ENCODE measurements at places on chromosomes 4 and X.

GRCh38 chrX:73213734-73214425 lies 771 bp downstream of the NAP1L2 start:
- DNase-seq: no peak

DNA sequence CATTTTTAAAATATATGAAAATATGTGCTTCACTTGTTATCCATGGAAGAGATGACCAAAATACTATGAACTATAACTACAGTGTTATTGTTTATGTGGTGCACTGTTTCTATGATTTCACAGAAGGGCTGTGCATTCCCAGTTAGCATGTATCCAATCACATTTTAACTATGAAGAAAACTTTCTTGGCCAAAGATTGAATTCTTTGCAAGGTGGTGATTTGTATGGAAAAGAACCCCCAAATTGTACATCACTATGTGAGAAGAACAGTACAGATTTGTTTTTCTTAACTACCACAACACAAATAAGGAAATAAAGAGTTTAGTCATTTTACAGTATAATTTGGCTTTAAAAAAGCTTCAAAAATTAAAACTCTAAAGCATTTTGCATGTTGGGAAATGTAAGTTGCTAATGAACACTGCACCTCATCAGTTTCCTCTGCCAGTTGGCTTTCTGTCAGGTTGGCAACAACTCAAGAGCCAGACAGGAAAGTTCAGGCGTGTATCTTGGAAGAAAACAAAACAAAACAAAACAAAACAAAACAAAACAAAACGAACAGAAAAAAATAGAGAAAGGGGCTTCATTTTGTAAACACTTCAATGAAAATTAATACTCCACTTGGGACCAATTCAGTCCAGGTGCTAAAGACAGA lies 237.0 kb downstream of the SCFD2 start:
- DNase-seq: no peak

DNA sequence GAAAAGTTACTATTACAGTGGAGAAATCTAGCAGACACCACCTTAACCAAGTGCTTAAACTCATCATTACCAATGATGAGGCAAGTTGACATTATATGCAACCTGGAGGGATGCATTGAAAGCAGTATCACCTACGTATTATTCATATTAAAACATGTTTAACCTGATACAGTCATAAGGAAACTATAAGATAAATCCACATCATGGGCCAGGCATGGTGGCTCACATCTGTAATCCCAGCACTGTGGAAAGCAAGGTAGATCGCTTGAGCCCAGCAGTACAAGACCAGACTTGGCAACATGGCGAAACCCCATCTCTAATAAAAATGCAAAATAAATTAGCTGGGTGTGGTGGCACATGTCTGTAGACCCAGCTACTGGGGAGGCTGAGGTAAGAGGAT lies 22.3 kb upstream of the INTU start:
- DNase-seq: no peak

DNA sequence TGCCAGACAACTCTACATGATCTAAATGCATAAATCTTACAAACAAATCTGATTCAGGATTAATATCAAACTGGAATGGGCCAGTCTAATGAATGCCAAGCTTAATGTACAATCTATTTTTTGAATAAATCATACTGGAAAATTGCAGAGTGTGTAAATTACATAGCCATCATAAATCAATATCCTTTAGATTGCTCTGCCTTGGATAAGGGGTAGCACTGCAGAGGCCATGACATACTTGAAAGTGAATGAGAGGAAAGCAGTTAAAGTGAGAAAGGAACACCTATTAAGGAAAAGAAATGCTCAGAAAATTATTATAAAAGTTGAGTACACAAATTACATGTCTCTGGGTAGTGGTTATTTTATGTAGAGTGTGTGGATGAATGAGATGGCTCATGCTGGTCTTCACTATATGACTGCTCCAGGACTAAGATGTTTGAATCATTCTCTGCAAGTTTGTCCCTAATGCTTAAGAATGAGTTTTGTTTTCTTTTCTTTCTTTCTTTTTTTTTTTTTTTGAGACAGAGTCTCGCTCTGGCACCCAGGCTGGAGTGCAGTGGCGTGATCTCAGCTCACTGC lies 100.2 kb downstream of the ADGRL3 start:
- no peak for DNase-seq

- no peak for DNase-seq
Measured at GRCh38 chrX:332496-332860, 13.9 kb upstream of the GTPBP6 start.

GRCh38 chr4:149029056-149029651 lies 586.9 kb upstream of the NR3C2 start:
- DNase-seq: no peak

GRCh38 chr4:8383016-8383415 lies 57.5 kb downstream of the ACOX3 start:
- no peak for DNase-seq

DNA sequence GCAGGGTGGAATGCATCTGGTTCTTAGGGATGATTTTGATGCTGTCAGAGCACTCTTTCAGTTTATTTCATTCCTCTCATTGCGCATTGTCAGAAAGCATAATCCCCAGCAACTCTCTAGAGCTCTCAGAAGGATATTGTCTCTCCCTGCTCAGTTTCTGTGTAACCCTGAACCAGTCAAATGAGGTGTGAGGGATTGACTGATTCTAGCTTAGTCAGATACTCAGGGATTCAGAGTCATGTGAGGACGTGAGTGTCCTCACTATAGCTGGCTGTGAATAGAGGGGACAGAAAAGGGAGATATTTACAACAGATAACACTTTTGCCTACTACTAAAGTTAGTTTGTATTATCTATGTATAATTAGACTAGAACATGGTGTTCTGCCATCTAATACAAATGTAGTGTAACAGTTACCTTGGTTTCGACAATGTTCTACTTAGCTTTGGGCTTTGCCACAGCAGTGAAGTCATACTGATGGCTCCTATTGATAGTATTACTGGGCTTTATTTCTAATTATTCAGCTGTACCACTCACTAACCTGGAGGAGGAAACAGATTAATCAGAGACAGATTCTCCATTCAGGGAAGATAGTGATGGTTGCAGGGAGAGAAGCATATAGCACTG lies 19.5 kb downstream of the AP1AR start:
- no peak for DNase-seq

- DNase-seq: no peak
Measured at GRCh38 chrX:2159393-2159792, 341.4 kb downstream of the DHRSX start.

DNA sequence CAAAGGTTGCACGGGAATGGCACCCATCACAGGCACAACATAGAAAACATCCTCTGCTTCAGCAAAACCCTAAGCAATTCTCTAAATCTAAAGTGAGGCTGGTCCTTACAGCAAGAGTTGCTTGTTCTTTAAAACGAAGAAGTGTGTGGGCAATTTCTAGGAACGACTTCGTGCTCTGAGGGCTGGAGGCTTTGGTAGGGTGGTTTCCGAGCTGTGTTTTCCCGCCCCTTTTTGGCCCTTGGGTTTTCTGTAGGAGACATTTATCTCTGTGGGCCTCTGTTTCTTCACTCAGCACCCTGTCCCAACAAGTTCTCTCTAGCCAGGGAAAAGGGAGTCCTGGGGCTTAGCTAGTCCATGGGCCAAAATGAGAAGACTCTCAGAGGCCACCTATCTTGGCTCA lies 84.2 kb downstream of the SLC2A9 start:
- no peak for DNase-seq

DNA sequence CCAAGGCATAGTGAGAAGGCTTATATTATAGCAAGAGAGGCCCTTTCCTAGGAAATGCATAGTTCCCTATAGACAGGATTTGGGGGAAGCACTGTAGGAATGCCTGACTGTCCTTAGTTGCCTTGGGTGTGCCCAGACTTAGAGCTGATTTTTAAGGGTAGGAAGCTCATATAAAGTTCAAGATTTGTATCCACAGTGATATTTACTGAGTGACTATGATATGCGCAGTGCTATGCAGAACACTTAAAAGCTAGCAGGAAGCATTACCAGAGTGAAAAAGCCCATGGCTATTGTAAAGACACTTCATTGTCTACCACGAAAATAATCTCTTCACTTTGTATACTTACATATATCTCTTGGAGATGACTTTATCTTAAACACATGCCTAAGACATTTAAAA lies 50.1 kb upstream of the IL13RA1 start:
- no peak for DNase-seq

- DNase-seq: no peak
Measured at GRCh38 chr4:112277705-112278448, 7.8 kb downstream of the TIFA start.

DNA sequence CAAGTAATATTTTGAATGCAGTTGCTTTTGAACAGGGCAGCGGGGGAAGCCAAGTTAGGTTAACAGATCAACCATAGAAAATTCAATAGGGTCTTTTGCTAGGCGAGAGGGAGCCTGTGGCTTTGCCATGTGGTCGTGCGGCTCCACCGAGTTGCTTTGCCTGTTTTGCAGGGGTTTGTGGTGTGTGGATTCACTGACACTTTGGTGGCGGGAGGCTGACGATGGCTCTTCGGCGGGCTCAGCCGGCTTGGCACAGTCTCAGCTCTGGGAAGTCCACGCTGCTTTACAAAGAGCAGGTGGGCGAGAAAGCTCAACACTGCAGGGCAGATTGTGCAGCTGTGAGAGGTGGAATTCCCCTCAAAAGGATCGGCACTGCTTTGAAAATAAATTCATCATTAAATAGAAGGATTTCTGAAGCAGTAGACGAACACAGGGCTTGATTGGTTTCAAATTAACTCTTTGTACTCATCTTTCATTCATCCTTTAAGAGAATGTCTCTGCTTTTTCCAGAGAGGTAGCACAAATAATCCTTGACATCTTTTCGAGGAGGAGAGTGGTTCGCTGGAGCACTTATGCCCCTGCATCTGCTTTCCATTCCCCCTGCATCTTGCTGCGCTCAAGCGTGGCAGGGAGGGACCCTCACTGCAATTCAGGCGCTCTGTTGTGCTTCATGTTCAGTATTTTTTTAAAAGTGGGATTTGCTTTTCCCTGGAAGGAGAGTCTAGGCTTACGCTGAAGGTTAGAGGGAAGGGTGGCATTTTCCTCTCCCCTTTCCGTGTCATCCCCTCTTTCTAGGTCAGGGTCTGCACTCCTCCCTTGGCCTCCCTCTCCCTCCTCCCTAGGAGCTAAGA lies 201.8 kb upstream of the LEF1 start:
- peak; percentile 36 for DNase-seq

- no peak for DNase-seq
Measured at GRCh38 chr4:148166132-148166591, 276.1 kb downstream of the NR3C2 start.

GRCh38 chr4:148118633-148119032 lies 323.6 kb downstream of the NR3C2 start:
- no peak for DNase-seq

GRCh38 chr4:106116025-106116424 lies 200.0 kb downstream of the TBCK start:
- no peak for DNase-seq

DNA sequence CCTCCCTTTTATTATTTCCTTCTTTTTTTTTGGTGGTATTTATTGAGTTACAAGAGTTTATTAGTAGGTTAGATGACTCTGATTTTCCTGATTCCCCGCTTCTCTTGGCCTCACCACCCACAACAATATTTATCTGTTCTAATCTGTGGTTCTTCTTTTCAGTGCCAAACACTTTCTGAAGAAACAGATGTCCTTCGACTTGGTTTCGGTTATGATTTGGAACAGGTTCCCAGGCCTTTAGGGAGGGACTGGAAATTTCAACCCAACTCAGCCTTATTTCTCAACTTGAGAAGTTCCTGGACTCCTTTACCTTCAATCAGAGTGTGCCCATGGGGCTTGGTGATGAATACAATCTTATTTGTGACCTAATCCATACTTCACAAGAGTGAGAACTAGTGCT lies 108.1 kb downstream of the UCHL1 start:
- DNase-seq: no peak

- no peak for DNase-seq
Measured at GRCh38 chr4:168713253-168713652, 216.4 kb downstream of the PALLD start.

DNA sequence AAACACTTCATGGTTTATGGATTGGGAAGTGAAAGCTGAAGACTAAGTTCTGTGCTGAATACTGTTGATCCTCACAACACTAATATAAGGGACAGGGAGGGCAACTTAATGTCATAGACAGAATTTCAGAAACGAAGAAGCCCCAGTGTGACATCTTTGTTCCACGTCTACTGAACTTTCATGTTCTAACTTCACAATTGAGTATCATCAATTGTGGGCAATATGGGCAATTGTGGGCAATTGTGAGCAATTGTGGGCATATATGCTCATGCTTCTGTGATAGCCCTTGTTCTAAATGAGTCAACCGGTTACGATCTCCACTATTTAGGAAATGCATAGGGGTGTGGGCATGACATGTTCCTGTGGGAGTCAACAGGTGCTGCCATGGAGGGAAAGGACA lies 33.7 kb downstream of the CYBB start:
- no peak for DNase-seq

DNA sequence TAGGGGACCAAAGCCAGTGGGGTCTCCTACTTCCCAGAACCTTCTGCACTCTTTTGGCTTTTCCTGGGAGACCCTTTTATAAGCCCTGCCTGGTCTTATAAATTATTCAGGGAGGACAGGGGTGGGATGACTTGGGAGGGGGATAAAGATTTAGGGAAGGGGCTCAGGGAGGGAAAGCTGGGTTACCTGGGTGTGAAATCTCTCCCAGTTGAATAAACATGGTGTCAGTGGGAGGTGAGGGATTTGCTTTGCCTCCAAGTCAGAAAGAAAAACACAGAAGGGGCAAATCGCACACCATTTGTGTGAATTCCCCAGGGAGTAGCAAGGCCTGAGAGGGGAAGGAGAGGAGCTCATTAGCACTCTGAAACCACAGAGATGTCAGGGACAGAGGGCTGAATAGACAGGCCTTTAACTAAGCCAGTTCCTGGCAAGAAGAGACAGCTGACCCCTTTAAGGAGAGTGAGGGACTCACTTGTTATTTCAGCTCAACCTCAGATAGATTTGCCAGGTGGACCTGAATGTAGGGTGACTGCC lies at the start of gene RIPPLY1:
Gene RIPPLY1, minus strand, starts transcription at position 51 of the 534 bp plus-strand sequence. CDS start 54 bp downstream, outside the sequence.
- DNase-seq: no peak

- DNase-seq: no peak
Measured at GRCh38 chr4:151950993-151951670, 190.3 kb upstream of the GATB start.

DNA sequence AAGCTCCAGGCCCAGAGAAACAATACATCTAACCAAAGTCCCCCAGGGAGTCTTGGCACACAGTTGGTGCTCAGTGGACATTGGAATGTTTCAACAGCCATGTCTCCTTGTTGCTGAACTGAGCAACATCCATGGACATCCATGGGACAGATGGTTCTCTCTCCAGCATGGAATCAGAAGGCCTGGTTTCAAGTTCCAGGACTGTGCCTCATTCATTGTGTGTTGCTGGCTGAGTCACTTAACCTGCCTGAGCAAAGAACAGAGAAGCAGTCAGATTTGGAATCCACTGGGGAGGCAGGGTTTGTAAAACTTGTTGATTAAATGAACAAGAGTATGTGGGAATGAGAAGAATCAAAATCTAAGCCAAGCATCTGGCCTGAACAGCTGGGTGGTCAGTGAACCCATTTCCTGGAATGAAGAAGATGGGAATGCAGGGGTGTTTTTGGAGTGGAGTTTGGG lies 147.9 kb downstream of the CHIC2 start:
- DNase-seq: no peak

- no peak for DNase-seq
Measured at GRCh38 chr4:103375278-103375677, 177.1 kb upstream of the CENPE start.

- no peak for DNase-seq
Measured at GRCh38 chrX:57871463-57871862, 38.8 kb downstream of the ZXDA start.
